Skeletal muscle cell (primary cell): ENCODE measurements at places on chromosomes 11 and 22.
A peak's percentile ranks its signal among the peaks of the same experiment; 100 is the strongest.

DNA sequence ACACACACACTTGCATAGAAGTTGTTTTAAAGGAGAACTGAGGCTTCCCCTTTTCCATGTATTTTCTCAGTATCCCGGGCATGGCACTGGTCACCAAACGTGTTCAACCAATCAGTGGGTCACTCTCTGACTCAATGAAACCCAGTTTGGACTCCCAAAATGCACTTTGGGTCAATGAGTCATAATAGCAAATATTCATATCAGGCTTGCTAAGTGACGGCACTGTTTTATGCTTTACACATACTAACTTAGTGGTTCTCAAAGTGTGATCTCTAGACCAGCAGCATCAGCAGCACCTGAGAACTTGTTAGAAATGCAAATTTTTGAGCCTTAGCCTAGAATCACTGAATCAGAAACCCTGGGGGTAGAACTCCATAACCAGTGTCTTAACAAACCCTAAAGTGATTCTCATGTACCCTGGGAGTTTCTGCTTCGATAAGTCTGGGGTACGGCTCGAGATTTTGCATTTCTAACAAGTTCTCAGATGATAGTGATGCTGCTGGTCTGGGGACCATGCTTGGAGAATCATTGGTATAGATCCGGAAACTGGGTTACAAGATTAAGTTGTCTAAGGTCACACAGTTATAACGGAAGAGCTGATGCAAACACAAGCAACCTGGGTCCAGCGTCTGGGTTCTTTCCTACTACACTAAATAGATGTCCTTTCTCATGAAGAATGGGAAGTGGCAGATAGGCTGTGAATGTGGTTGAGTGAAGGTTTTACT, 35.6 kb downstream of the ETS1 start:
- DNase-seq = no peak

DNA sequence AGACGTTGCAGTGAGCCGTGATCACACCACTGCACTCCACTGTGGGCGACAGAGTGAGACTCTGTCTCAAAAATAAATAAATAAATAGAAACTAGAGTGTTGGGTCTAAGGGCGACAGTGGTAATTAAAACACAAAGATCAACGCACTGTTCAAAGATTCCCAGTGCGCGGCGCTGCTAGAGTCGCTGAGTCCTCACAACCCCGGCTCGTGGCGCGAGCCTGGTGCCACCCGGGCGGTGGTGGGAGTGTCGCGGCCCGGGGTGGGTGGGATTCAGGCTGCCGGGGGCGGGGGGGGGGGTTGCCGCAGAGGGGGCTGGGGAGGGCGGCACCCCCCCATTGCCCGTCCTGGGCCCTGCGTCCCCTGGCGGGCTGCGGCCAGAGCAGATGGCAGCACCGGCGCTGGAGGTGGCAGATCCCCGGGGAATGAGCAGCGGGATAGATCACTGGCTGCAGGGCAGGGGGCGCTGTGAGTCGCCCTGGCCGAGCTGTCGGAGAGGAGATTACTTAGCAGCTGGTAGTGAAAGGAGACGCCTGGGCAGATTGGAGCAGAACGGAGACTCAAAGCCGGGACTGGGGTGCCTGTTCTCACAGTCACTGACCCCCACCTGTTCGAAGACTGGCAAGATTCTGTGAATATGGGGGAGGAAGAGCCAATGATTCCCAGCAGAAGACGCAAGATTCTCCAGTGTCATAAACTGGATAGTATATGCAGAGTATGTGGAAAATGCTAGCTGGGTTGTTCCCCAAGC, 30.2 kb upstream of the APOBEC3A start:
- DNase-seq = no peak

DNA sequence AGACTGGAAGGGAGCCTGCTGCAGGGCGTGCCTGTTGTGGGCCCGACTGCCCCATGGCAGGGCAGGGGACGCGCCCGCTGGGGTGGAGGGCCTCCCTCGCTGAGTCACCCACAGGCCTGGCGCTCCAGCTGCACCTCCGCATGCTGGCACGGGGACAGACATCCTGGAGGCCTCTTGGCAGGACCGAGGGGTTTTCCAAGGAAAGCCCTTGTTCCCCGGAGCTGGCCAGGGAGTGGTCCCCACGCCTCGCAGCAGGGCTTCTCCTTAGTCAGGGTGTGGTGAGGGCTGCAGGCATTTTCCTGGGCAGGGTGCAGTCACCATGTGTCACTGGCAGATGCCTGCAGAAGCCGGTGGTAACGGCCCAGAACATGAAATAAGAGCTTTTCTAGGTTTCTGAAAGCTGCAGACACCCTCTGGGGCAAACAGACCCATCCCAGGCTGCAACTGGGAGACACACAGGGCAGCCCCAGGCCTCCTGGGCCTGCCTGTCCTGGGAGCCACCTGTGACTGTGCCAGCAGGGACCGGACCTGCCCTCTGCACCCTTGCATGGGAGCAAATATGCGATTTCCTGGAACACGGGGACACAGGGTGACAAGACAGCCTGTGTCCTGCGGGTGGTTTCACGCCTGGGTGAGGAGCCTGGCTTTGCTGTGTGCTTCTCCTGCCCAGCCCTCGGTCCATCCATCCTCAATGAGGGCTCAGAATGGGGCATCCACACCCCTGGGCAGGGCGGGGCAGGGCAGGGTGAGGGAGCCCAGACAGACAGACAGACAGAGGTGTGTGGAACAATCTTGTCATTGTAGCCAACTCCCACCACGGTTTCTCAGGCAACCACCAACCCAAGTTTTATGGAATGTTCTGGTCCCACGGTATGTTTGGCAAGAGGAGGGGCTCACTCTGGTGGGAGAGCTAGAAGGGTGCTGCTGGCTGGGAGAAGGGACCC, 43.2 kb upstream of the FADD start:
- no peak for DNase-seq

DNA sequence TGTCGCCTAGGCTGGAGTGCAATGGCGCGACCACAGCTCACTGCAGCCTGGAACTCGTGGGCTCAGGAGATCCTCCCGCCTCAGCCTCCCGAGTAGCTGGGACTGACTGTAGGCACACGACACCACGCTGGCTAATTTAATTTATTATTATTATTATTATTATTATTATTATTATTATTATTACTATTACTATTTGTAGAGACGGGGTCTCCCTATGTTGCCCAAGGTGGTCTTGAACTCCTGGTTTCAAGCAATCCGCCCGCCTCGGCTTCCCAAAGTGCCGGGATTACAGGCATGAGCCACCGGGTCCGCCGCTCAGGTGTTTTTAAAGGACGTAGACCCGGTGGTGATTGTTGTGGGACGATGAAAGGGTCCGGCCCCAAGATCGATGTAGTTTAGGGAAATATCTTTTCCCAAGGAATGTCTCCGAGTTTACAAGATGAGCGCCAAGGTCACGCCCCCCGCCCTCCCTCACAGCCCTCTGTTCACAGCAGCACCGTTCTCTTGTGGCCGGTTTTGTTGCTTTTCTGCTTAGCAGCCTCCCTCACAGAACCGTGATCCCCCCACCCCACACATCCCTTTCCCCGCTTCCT, 728 bp upstream of the POGLUT3 start:
- no peak for DNase-seq

GRCh38 chr11:35553831-35554230, 28.4 kb upstream of the PAMR1 start:
- peak; percentile 88 for DNase-seq

- DNase-seq = no peak
Measured at GRCh38 chr11:117588166-117588810, 208.7 kb downstream of the DSCAML1 start.

DNA sequence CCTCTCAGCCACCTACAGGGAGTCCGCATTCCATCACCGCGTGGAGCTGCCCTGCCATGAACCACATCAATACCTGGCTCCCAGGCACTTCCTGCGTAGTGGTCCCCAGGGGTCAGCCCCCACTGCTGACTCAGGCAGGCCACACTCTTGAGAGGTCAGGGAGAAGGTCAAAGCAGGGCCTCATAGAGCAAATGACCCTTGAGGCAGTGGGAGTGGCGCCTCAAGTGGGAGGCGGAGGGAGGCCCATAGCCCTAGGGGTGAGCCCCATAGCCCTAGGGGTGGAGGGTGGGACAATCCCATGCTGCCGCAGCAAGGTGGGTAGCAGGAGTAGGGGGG, 5.0 kb downstream of the PRDX5 start:
- DNase-seq = no peak

- DNase-seq = no peak
Measured at GRCh38 chr11:94107363-94107762, 21.3 kb upstream of the PANX1 start.

GRCh38 chr22:23751441-23751996, 607 bp upstream of the ZNF70 start:
- DNase-seq = no peak

DNA sequence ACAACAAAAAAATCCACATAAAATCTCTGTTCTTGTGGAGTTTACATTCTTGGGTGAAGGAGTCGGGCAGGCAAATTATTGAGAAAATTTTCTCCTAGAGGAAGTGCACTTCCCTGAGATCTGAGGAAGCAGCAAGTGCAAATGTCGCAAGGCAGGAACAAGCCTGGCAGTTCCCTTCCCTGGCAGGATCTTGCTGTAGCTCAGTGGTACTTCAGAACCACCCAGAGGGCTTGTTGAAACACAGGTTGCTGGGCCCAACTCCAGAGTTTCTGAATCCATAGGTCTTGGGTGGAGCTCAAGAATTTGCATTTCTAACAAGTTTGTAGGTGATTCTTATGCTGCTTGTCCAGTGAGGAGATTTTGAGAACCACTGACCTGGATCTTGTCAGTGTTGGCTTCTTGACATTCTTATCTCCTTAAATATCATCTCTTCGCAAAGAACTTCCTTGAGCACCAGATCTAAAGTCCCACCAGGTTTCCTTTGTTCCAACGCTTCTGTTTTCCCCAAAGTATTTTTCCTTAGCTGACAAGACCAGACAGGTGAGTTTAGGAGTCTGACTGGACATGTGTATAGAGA, 9.6 kb downstream of the QSER1 start:
- no peak for DNase-seq

- DNase-seq = no peak
Measured at GRCh38 chr22:45254789-45255278, 14.1 kb upstream of the KIAA0930 start.
